ENCODE measurements at places on chromosomes 5 and 9.

GRCh38 chr9:95058121-95058785, 259.3 kb downstream of the FANCC start:
- DNase-seq, result no peak

DNA sequence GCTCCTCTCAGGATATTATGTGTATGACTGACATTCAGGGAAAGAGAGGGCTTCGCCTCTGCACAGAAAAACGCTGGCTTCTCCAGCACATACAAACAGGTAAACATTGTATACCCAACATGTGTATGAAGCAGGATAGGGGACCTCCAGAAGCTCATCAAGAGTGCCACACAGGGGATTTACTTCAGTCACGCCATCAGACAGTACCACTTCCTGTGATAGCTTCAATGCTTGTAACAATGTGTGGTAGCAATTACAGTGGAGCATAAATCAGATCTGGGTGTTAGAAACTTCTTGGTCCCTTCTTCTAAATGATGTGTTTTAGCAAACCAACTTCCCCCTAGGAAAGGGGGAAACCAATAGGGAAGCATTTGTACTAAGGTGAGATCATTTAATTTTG, 160.8 kb downstream of the TSSK1B start:
- DNase-seq, result no peak

- DNase-seq, result no peak
Observed at GRCh38 chr5:80237243-80237642, 18.6 kb downstream of the SERINC5 start.

DNA sequence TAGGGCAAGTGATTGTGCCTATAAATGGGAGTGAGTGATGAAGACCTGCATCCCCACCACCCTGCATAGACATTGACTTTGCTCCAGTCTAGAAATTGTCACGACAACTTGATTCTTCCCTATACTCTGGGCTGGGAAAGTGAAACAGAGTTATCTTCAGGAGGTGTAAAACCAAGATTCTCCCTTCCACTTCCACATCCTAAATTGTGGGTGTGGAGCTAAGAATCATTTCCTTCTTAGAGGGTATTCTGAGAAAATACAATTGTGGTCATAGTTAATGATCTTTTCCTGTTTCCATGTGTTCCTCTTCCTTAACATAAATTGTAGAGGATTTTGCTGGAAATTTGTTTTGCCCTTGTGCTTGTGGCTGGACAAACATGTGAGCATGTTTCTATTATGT, 96.8 kb upstream of the PJA2 start:
- DNase-seq, result no peak

GRCh38 chr5:26948921-26949320, 89.5 kb downstream of the CDH9 start:
- DNase-seq, result no peak

GRCh38 chr5:25393256-25393655, 748.5 kb upstream of the CDH10 start:
- DNase-seq, result no peak

DNA sequence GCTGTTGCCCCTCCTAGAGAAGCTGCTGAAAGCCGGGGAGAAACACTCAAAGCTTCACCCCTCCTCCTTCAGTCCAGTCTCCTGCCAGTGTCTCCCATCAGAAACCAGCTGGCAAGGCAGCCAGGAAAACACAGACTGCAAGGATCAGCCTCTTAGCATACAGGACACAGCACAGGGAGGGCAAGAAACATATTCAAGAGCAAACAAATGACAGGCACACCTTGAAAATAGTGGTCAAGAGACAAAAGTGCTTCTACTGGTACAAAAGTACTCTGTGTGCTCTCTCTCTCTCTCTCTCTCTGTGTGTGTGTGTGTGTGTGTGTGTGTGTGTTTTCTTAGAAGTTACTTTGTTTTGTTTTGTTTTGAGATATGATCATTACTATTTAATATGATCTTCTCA, 227.2 kb downstream of the RAB3C start:
- DNase-seq, result no peak

DNA sequence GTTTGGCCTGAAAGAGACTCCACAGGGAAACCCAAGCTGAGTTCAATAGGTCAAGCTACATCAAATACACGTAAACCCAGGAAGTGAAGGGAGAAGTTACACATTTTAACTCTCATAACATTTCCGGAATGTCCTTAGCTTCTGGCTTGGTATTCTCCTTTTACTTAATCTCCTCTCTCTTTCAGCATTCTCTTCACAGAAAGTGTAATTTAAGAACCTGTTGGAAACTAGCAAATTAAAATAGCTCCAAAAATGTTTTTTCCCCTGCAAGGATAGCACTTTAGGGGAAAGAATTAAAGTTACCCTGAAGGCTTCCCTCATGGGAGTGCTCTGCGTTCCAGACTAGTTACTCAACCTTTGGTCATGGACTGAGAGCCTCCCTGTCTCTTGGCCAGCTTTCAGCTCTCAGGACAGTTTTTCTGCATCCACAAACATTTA, 292.7 kb upstream of the TARS1 start:
- DNase-seq, result no peak

GRCh38 chr5:72326306-72326649, 6.1 kb downstream of the PTCD2 start:
- no peak for DNase-seq

DNA sequence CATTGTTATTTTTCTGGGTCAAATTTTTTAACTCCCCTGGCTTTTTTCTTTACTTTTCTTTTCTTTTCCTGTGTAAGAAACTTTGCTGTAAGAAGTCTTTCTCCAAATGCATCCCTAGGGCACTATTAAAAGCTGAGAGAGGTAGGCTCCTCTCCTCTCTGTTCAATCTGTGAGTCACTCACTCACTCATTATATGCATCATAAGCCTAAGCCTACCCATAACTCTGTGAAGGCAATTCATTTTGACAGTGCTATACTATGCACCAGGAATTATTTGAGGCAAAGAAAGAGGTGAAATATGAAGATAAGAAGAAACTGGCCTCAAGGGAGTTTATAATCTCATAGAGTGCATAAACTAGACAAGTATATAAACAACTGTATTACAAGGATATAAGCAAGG, 67.9 kb upstream of the PRR16 start:
- DNase-seq, result no peak

DNA sequence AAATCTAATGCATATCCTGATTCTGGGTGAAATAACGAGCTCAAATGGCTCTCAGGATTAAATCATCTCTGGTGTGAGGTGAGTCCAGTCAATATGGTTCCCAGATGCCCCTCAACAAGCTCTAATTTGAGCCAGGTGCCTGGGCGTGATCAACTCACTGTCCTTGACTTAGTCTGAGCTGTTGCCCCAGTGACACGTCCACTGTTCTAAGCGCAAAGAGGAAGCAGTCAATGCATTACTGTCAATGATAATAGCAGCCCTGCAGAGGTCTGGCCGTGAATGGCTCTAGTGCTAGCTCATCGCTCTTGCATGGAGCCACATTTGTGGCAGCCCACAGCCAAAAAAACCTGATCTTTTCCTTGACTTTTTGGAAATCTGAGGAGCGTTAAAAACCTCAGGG, 128.6 kb upstream of the EFNA5 start:
- DNase-seq, result no peak

DNA sequence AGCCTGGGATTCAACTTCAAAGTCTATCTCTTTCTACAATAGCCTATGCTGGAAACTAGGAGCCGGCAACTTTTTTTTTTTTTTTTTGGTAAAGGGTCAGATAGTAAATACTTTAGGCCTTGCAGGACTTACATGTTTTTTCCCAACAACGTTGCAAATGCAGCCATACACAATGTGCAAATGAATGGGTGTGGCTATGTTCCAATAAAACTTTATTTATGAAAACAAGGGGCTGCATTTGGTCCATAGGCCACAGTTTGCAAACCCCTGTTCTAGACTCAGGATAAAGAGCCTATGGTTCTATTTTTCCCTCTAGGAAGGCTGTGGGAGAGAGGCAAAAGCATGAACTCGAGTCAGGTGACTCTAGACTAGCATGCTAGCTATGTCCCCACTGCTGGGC, 189.1 kb downstream of the GABBR2 start:
- DNase-seq, result no peak

GRCh38 chr5:111699324-111699723, 57.7 kb downstream of the NREP start:
- DNase-seq, result no peak

DNA sequence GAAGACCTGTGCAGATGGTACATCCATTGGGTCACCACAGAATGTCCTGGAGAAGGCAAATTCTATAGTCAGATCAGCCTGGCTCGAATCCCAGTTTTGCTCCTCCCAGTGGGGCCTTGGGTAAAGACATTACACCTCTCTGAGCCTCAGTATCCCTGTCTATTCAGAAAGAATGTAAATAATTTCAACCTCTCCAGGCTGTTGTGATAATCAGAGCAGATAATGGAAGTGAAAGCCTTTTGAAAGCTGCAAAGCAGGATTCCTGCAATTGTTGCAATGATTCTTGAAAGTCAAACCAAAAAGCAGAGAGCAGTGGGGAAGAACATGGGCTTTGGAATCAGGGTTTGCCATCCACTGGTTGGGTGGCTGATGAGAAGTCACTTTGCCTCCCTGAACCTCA, 63.2 kb downstream of the LHX2 start:
- no peak for DNase-seq

- DNase-seq, result no peak
Observed at GRCh38 chr9:127077644-127077946, 44.8 kb downstream of the ANGPTL2 start.

- DNase-seq, result no peak
Observed at GRCh38 chr5:87277279-87277835, 9.7 kb downstream of the RASA1 start.

DNA sequence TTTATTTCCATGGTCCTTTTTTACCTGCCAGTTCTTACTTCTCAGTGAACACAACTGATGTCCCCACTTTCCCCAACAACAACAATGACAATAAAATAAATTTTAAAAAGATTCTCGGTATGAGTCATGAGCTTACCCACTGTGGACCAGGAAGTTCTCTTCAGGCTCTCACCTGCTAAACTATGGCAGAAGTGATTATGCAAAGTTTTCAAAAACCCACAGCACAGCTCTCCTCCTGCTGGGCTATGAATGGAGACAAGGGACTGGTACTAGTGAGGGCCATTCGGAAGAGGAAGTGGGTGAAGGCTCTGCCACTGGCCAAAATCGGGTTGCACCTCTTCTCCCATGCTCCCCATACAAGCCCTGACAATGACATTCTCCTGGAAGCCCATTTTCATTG, 429.4 kb downstream of the PIK3R1 start:
- no peak for DNase-seq

DNA sequence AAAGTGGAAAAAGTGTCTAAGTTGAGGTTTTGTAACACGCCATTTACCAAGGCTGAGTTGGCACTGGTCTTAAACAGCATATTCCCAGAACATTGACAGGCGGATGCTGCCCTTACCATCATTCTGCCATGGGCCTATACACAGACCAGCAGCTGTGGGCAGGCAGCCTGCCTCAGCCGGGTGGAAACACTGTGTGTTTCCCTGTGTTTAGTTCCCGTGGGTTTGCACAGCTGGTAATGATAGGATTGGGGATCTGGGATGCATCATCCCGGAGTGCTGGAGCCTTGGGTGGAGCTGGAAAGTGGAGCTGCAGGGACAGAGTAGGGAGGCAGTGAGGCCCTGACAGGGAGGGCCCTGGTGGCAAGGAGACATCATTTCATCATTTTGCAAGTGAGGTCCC, 5.5 kb upstream of the FGD3 start:
- no peak for DNase-seq

DNA sequence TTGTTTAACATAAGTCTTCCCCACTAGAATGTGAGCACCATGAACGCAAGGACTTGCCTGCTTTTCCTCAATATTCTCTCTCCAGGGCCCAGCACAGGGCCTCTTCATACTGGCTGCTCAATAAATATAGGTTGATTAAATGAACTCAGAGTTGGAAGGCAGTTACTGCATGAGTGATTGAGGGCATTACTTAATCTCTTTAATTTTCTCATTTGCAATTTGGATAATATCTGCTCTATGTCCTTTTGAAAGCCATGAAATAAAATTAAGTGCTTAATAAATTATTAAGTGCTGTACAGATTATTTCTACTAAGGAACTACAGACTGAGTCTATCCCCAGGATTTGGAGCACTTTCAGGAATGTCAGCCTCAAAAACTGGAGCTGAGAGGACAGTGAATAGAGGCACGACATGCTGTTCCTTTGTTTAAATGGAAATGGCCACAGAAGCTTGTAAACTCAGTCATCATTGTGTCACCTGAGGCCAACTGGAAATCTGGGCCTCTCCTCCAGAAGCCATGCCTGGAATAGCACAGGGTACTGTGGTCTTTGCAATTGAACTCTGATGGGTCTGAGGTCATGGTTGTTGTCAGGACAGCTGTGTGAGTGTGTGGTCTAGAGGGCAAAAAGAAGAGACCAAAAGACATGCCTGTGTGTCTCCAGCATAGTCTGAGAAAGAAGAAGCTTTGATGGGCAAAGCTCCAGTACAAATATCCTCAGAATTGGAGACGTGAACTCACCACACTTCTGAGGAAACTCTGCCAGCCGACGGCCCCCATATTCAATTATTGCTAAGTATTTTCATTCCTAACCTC, 86.1 kb downstream of the SH3TC2 start:
- DNase-seq, result no peak

DNA sequence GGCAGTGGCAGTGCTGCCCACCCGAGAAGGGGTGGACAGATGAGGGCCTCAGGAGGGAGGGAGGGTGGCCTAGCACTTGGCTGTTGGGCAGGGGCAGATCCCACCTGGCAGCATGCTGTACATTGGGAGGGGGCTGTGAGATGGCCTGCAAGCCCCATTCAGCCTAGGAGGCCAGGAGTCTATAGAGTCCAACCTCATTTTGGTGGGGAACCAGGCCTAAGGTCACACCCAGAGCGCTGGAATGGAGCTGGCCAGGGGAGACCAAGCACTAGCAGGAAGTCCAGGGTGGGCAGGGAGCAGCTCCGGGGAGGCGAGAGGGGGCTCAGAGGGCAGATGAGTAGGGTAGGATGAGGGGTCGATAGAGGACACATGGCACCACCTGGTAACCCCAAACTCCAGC, 22.9 kb downstream of the TRIM14 start:
- DNase-seq, result no peak

- DNase-seq, result no peak
Observed at GRCh38 chr5:86684222-86684621, 66.5 kb downstream of the COX7C start.

DNA sequence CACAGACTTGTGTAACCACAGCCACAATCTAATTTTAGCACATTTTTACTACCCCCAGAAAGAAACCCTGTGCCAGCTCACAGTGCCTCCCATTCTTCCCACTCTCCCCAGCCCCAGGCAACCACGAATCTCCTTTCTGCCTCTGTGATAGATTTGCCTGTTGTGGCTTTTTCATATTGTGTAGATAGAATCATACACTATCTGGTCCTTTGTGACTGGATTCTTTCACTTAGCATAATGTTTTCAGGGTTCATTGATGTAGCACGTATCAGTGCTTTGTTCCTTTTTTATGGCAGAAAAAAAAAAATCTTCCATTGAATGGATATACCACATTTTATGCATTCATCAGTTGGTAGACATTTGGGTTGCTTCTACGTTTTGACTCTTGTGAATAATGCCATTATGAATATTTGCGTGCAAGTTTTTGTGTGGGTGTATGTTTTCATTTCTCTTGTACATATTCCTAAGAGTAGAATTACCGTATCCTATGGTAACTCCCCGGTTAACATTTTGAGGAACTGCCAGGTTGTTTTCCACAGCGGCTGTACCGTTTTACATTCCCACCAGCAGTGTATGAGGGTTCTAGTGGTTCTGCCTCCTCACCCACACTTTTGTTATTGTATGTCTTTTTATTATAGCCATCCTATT, 64.5 kb downstream of the RCL1 start:
- DNase-seq, result no peak

Measured in amygdala (tissue), 56 donors.